ENCODE measurements at places on chromosomes 11 and 22.

- no peak for DNase-seq
Observed at GRCh38 chr11:99683933-99684332, 663.2 kb downstream of the CNTN5 start.

- DNase-seq, result no peak
Observed at GRCh38 chr22:38941488-38941987, 15.9 kb upstream of the APOBEC3A start.

GRCh38 chr11:69022260-69022659 is 9.2 kb upstream of the MRGPRF start:
- peak; percentile 10 for DNase-seq

DNA sequence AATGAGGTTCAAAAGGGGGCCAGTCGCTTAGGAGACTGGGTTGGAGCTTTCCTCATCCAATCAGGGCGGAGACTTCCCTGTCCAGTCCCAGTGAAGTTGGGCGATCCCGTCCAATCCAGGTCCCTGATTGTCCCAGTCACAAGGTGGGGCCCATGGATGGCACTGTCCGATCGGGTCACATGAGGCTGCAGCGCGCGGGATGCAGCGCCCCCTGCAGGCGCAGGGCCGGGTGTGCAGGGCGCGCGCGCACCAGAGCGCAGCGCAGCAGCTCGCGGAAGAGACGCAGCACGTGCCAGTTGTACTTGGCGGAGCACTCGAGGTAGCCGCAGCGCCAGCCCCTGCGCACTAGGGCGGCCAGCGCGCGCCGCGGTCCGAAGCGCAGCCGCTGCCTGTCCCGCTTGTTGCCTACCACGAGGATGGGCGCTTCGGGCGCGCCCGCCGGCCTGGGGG is 2.3 kb downstream of the RASL10A start:
- no peak for DNase-seq

GRCh38 chr22:48245196-48245485 is 1482.7 kb downstream of the TBC1D22A start:
- no peak for DNase-seq

DNA sequence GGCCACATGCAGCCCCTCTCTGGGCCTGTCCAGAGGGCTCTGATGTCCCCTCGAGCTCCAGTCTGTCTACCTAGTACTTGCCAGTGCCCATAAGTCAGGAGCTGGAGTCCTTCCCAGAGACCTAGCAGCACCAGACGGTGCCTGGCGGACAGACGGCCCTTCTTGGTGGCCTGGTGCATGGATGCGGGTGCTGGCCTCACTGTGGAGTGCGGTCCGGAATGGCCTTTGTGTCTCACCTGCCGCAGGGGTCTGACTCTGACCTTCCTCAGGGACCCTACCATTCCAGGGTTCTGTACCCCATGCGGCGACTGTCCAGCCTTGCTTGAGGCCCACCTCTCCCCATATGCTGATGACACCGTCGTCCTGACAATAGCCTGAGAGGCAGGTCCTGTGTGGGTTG is 29.4 kb upstream of the SMIM38 start:
- DNase-seq, result no peak

- no peak for DNase-seq
Observed at GRCh38 chr11:1652026-1652425, 22.5 kb downstream of the KRTAP5-5 start.

- DNase-seq, result no peak
Observed at GRCh38 chr22:44279069-44279360, 33.7 kb downstream of the SHISAL1 start.

DNA sequence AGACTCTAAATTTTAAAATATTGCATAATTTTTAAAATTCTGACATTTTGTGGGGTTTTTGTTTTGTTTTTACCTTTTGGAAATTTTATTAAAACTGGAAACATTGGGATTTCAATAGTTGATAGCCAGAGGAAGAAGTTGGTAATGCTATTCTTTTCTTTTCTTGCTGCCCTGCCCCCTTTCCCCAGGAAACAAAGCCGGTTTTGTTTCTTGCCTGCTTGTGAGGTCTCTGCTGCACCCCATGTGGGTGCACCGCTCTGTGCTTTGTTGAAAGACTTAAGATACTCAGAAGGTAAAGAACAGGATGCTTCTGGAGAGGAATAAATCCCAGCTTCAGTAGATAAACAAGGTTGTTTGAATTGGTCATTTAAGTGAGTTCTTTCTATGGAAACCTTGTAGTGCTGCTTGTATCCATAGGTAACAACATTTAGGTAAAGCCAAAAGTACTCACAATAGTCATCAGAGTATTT is 87.5 kb downstream of the YAP1 start:
- no peak for DNase-seq

- DNase-seq, result no peak
Observed at GRCh38 chr11:1644601-1645356, 15.2 kb downstream of the KRTAP5-5 start.

DNA sequence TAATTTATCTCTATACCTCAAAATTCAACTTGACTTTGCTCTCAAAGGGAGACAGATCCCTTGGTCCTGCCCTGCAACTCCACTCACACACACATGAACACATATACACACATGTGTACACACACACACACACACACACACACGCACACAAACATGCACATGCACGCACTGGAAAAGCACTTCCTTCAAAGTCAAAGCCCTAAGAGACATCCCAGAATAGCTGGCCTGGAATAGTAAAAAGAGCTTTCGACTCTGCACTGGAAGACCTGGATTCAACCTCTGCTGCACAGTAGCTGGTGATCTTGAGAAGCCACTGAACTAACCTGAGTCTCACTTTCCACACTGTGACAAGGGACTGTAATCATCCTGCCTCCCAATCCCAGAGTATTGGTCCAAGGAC is 26.8 kb downstream of the TENM4 start:
- DNase-seq, result no peak

- no peak for DNase-seq
Observed at GRCh38 chr11:128941573-128942271, 949 bp downstream of the TP53AIP1 start.

DNA sequence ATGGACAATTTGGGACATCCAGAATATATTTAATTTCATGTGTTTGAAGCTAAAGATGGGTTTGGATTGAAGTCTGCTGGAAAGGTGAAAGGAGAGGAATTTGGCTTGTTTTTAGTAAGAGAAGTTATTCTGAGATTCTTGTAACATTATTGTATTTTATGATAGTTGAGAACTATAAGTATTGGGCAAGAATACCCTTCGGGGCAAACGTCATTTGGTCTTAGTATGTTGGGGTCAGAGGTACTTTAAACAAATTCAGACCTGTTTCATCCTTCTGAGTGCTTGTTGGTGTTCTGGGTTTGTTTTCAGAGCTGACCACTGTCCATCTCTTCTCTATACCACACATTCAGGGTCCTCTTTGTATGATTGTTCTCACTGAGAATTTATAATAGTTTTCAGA is 19.5 kb downstream of the PANX1 start:
- no peak for DNase-seq

DNA sequence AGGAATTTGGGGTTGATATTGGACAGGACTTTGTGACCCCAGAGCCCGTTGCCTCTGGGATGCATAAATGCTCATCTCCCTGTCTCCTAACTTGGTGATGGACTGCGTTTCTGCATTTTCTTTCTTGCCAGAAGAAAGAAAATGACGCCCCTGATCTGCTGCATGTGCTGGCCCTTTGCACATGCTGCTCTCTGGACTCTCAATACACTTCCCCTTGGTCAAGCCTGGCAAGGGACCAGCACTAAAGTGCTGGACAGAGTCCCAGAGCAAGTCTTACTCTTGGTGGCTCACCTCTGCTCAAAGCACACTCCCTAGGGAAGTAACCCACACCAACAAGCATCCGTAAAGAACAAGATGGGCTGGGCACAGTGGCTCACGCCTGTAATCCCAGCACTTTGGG is 40.7 kb downstream of the MYH9 start:
- DNase-seq, result no peak

DNA sequence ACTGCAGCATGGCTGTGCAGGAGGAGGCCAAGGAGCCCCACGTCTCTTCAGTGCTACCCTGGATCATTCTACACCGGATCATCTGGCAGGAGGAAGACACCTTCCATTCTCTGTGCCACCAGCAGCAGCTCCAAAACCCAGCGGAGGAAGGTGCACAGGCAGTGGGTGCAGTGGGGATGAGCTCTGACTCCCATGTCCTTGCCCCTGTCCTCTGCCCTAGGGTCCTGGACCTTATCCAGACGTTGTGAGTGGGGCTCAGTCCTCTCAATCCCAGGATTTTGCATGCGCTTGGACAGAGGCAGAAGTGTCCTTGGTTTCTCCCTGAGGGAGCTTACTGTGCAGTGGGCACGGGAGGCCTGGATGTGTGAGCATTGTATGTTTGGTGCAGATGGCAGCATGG is 61.3 kb downstream of the CABIN1 start:
- no peak for DNase-seq

GRCh38 chr11:66564538-66564937 is 3.9 kb downstream of the CTSF start:
- no peak for DNase-seq

- DNase-seq, result no peak
Observed at GRCh38 chr11:5238486-5238885, 4.2 kb upstream of the HBD start.

DNA sequence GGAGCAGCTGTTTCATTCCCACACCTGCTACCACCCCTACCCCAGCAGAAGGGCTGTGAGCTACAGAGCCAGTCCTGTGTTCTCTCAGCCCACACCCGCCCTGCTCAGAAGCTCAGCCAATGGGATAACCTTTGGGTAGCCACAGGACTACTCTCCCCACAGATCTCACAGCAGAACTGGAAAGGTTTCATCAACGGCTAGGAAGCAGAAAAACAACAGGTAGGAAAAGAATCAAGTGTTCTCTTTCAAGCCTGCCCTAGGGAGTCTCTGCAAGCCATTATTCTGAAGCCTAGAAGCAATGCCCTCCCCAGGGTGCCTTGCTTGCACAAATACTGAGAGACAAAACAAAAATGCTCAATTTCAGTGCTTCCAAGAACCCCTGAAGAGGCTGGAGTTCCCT is 77.2 kb downstream of the TMPRSS5 start:
- DNase-seq, result peak; percentile 49

GRCh38 chr11:69657456-69657910 is 16.5 kb downstream of the CCND1 start:
- no peak for DNase-seq

DNA sequence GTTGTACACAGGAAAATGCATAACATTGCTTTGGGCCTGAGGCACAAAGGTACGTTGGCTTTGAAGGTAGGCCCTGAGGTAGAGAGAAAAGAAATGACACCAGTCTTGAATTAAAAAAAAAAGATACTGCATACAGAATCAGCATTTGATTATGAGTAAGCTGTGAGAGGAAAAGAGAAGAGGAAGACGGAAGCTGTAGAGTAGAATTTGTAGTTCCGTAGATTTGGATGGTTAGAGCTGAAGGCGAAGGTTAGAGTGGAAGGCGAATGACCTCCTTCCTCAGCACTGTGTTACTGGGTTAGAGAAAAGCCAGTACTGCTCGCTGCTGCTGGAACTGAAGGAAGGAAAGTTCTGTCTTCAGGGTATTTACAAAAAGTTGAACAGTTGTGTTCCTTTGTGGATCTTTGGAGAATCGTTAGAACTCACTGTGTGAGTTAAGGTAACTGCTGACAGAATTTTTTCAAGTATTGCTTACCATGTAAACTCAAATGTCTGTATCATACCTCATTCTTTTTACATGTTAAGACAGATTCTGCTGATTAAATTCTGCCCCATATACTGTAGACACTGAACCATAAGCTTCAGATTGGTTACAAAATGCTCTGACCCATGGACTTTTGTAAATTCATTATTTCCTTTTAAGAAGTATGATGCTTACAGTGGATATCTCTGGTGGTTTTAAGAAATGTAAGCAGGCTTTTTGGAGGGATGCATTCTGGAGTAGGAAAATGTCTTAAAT is 50.2 kb downstream of the MCAM start:
- no peak for DNase-seq

DNA sequence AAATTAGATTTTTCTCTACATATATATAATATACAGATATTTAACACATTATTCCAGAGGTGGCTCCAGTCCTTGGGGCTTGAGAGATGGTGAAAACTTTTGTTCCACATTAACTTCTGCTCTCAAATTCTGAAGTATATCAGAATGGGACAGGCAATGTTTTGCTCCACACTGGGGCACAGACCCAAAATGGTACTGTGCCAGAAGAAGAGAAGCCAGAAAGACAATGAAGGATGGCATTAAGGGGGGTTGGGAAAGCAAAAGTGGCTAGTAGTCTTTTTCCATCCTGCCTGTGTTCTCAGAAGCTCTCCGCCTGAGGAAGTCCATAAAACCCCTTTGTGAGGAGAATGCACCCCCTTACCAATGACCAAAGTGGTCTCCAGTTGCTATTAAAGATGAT is 40.1 kb downstream of the OSBP start:
- DNase-seq, result no peak

DNA sequence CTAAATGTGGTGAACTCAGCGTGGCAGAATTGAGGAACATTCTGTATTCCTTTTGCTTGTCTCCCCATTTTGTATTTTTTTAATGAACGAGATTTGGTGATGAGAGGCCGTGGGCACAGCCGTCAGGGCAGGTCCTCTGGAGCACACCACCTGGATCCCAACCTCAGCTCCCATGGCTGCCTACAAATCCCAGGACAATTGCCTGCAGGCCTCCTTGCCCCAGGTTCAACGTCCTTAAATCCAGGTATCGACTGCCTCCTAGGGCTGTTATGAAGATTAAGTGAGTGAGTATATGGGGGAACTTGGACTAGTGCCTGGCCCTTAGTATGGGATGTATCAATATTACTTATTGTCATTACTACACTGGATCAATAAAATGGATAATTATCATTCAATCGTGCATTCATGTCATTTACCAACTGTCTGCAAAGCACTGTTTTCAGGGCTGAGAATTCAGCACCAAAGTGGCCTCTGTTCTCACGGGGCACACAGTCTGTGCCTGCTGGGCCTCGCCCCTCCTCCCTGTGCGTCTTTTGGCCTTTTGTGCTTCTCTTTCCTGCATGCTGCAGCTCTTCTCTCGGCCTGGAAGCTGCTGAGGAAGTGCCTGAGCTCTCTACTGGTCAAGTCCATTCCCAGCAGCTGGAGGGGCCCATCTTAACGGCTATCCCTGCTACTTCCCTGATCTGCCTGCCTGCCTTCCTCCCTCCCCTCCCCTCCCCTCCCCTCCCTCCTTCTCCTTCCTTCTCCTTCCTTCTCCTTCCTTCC is 1343.7 kb downstream of the BRD1 start:
- no peak for DNase-seq

- DNase-seq, result no peak
Observed at GRCh38 chr11:109034339-109034696, 369.4 kb downstream of the DDX10 start.

DNA sequence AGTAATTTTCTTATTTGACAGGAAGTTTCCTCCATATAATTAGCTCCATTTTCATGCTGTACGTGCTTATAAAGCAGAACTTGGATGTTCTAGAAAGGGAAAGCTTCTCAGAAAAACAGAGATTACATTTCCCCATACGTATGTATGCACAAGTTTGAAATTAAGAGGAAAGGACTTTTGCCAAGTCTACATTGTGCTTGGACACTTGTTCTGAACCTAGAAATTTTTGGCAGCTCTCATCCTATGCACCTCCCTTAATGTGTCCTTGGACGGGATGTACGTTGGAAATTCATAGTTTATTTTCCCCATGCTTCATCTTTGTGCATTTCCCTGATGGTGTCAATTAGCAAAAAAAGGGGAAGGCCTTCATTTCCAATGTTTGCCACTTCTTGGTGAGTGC is 322.7 kb downstream of the BLID start:
- DNase-seq, result no peak

Measured in NCI-H2171 treated with DMSO at 0.1 percent for 48 hours (cell line).